Activated CD4-positive, alpha-beta T cell treated with anti-CD3 and anti-CD28 coated beads, Interleukin-2, Interleukin-6, amounts not matched to agents 100 ng/mL and 50 ng/mL, durations not matched to agents 16 hours and 8 hours (primary cell): ENCODE measurements at places on chromosomes 2 and 18.

DNA sequence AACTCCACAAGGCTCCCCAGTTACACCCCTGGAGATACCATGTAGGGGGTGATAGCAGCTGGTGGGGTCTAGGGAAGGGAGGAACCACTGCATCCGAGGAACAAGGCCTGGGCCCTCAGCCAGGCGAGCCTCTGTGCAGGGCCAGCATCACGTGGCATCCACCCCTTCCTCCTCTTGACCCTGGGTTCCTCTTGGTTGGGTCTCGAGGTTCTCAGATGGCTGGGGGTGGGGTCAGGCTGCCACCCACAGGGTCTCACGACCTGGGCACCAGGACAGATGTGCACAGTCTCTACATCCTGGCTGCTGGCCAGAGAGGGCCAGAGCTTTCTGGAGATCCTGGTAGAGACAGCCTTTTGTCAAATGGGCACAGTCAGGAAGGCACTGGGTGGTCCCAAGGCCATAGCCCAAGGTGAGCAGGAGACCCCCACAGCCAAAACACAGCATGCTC, 10.4 kb downstream of the HS6ST1 start:
- DNase-seq: no peak

DNA sequence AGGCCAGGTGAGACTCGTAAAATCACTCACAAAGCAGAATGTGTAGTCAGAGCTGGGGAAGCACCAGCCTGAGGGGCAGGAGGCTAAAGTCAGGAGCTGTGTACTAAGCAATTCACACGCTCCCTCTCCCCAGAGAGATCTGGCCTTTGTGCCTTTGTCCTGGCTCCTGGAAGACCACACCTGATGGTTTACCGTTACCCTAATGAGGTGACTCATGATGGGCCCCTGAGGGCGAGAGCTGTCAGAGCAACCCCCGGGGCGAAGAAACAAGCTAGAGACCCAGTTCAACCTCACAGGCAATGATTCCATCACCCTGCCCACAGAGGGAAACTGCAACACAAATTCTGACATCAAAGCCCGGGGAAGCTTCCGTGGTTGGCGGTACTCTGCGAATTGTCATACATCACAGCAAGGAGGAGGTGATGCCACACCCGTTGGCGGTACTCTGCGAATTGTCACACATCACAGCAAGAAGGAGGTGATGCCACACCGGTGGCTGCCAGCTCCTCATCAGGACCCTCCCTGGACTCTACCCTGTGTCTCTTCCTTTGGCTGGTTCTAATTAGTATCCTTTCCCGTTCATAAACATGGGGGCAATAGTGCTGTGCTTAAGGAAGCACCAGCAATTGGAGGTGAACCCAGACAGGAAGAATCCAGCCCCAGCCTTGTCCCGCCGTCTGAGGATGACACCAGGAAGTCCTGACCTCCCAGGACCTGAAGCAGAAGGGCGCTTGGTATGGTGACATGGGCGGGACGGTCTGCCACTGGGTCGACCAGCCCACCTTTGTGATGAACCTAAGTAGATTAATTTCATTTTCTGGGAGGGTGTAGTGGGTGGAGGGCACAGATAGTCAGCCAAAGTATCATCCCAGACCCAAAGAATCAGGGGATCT, 30.5 kb downstream of the B3GNT7 start:
- no peak for DNase-seq

- no peak for DNase-seq
These were observed 10.9 kb upstream of the DLX2 start for GRCh38 chr2:172113617-172114016.

- DNase-seq: no peak
These were observed 98.1 kb downstream of the SP3 start for GRCh38 chr2:173866874-173867618.

DNA sequence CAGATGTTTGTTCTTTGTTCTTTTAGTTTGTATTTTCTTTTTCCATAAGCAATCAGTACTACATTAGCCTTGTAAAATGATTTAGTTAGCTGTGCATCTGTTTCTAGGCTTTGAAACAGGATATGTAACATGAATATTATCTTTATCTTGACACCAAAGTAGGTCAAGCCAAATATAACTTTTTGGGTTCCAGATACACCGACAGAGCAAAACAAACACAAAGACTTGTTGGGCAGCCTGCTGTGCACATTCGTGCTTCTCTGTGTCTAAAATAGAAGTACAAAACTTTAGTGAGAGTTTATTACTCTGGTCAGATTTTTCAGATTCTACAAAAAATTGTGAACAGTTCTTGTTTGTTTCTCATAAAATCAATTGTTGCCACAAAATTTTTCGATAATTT, 1059.3 kb upstream of the GYPC start:
- DNase-seq: no peak

GRCh38 chr2:16614314-16614860, 51.2 kb downstream of the CYRIA start:
- DNase-seq: no peak

GRCh38 chr2:96091141-96091710, 25.1 kb downstream of the ADRA2B start:
- no peak for DNase-seq

GRCh38 chr18:8972116-8972515, 130.4 kb upstream of the NDUFV2 start:
- DNase-seq: no peak
